ENCODE measurements at places on chromosomes 6 and 20. TPM values are rescaled to one million over a fixed set of nuclear protein-coding genes. Genes with fewer than 3 reads are reported as not detected.
A peak's percentile ranks its signal among the peaks of the same experiment; 100 is the strongest.

MPIG6B gene
- not detected for total RNA-seq

GJA1 gene
- 19.8 TPM for total RNA-seq

BMP6 gene
- 3.6 TPM for total RNA-seq

DNA sequence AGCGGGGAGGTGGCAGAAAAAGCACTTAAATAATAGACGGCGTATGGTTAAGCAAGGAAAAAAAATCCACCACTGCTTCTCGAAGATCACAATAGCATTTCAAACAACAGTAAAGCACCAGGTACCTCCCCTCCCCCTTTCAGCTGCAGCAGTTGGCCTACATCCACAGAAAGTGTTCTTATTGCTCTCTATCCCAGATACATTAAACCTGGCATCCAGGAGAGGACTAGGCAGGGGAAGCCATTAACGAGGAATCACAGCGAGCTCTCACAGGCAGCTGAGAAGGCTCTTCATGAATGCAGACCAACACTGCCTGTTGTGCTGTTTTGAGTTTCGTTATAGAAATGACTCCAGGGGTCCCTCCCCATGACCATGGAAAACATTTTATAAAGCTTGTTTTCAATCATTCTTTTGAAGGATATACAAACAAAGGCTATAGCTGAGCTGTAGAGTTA is 11.8 kb downstream of the FYN start:
- DNase-seq, result no peak

- no peak for DNase-seq
Measured at GRCh38 chr20:7123457-7123856, 356.0 kb downstream of the BMP2 start.

- DNase-seq, result no peak
Measured at GRCh38 chr20:47543006-47543431, 41.3 kb downstream of the NCOA3 start.

- no peak for DNase-seq
Measured at GRCh38 chr6:105934708-105935107, 151.4 kb upstream of the PRDM1 start.

- peak; percentile 55 for DNase-seq
Measured at GRCh38 chr20:49713753-49714712, at the start of gene B4GALT5. TSS of gene B4GALT5 (minus strand) at chr20:49713878. CDS start at chr20:49713690, 188 bp downstream.

- no peak for DNase-seq
Measured at GRCh38 chr6:166300357-166300987, 7.7 kb downstream of the PRR18 start.

- no peak for DNase-seq
Measured at GRCh38 chr20:58665606-58666005, 14.5 kb downstream of the STX16 start.

GRCh38 chr6:5093231-5094015 is 8.3 kb downstream of the PPP1R3G start:
- DNase-seq, result no peak

Measured in Peyer's patch (tissue), 4 donors.